NCI-H146 (cell line): ENCODE measurements at places on chromosomes 2 and 18.

DNA sequence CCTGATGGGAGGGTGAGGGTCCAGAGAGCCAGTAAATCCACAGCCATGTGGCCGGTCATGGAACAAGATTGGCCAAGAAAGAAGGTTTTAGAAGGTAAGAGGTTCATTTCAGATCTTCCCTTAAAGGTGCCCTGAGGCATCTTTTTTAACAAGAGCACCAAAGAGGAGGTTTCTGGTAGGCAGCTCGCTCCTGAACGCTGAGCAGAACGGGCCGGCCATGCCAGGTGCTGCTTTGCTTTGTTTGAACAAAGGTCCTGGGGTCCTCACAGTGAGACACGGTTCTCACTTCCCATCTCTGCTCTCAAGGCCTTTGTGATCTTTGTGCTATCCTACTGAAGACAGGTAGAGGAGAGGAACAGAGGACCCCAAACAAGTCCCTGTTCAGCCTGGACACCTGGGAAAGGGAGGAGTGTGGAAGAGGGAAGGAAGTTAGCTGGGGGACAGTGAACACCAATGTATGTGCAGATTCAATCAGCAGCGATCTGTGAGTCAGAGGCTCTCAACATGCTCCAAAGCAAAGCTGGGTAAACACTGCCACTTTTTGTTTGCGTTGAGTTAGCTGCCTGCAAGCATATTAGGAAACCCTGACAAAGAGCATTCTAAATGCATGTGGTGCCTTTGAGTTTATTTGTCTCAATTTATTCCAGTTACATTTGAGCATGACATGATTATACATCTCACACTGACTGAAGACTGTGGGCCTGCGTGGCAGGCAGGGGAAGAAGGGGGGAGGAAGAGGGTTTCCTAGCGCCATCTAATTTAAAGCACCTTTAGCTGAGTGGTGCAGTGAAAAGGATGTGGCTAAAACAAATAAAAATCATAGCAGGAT is 102.4 kb downstream of the ASB1 start:
- DNase-seq = peak; percentile 83

DNA sequence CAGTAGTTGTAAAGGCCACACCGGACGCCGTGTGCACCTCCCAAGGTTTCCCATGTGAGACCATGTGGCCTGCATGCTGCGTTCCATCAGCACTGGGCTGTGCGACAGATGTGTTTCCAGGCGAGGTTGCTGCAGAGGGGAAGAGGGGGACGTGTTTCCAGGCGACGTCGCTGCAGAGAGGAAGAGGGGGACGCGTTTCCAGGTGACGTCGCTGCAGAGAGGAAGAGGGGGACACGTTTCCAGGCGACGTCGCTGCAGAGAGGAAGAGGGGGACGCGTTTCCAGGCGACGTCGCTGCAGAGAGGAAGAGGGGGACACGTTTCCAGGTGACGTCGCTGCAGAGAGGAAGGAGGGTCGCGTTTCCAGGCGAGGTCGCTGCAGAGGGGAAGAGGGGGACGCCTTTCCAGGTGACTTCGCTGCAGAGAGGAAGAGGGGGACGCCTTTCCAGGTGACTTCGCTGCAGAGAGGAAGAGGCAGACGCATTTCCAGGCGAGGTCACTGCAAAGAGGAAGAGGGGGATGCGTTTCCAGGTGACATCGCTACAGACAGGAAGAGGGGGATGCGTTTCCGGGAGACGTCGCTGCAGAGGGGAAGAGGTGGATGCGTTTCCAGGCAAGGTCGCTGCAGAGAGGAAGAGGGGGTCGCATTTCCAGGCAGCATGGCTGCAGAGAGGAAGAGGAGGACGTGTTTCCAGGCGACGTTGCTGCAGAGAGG is 24.5 kb downstream of the NFATC1 start:
- DNase-seq = no peak

DNA sequence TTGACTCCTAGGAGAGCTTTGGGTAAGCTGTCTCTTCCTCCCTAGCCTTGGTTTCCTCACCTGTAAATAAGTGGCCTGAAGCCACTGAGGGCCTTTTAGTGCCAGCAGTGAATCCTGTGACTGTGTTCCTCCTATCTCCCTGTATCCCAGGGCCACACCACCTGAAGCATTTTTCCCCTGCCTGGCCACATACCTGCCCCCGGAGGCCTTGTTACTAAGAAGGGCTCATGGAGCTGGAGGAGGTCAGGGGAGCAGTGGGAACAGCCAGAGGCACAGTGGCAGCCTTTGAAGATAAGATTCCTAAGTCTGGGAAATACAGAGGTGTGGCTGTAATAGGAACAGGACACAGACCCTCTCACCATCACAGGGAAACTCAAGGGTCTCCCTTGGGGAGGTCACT is 162.4 kb downstream of the SMAD7 start:
- DNase-seq = no peak

DNA sequence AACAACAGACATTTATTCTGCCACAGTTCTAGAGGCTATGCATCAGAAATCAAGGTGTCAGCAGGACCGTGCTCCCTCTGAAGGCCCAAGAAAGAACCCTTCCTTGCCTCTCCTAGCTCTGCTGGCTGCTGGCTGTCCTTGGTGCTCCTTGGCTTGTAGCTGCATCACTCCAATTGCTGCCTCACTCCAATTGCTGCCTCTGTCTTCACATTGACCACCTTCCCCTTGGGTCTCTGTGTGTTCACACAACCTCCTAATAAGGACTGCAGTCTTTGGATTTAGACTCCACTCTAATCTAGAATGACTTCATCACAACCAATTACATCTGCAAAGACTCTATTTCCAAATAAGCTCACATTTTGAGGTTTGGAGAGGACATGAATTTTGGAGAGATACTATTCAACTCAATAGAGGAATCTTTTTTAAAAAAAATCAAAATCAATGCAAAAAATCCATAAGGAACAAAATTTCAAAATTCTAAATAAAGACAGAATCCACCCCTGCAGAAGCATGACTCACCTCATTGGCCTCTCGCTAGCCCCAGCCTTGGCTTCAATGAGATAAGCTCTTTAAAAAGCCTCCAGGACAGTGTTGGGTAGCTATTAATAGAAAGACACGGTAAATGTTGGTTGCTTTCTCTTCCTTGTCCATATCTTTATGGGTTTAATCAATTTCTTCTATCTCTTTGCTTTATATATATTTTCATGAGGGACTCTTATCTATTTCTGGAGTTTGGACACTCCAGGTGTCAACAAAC is 267.6 kb upstream of the MGAT5 start:
- peak; percentile 73 for DNase-seq

DNA sequence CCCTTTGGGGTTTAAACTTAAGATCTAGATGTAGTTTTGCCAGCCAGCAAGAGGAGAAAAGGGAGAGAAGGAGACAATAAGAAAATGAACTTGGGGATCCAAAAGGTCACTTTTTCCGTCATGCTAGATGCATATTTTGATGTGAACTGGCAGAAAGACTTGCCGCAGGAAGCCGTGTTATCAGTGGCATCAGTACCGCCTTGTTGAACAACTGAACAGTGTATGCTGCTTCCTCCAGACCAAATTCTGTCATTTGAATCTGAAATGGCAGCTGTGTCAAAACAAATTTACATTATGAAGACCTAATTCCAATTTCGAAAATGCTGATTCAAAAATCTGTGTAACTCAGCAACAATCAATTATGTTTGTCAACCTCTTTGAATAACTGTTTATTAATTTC is 42.1 kb downstream of the TMEM200C start:
- DNase-seq = no peak

DNA sequence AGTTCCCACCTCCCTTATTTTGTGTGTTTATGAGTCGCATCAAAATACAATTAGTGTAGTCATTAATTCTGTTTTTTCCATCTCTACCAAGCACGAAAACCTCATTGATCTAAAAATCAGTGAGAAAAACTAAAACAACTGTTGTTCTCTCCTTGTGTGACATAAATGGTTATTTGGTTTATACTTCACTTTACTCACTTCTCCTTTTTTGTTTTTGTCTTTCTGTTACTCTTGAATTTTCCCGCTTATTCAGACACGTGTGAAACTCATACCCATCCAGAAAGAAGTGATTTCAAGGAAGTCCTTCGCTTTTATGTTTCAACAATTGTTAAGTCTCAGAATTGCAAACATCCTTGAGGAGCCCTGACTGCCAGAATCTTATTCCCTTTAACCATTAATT is 121.6 kb downstream of the EML6 start:
- no peak for DNase-seq

DNA sequence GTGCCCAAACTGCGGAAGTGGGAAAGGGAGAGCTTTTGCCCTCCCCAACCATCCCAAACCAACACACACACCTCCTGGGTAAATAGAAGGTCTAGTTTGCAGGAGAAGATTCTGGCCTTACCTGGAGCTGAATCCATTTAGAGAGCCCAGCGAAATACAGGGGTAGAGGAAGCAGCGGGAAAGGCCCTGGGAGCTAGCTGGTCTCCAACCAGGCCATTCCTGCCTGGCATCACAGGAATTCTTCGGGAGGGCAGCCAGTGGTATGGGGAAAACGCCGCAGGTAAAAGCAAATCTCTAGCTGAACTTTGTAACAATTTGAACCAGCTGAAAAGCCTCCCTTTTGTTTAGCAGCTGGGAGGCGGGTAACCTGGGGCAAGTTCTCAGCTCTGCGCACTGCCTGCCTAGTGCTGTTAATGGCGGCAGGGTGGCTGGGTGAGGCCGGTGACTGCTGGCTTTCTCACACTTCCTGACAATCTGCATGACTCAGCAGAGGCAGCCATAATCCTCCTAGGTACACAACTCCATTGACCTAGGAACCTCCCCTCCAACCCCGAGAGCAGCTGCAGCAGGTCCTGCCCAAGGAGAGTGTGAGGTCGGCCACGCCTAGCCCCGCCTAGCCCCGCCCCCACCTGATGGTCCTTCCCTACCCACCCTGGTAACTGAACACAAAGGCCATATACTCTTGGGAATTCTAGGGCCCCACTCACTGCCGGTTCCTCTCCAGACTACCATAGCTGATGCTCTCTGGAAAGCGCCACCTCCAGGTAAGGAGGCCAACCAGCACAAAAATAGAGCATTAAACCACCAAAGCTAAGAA is 483.8 kb upstream of the REG3G start:
- peak; percentile 94 for DNase-seq

- DNase-seq = peak; percentile 90
Observed at GRCh38 chr2:74834792-74835755, 1.1 kb downstream of the HK2 start.

- DNase-seq = no peak
Observed at GRCh38 chr18:33114749-33115148, 325.8 kb downstream of the CCDC178 start.

GRCh38 chr18:22475426-22476100 is 57.8 kb upstream of the CTAGE1 start:
- no peak for DNase-seq

GRCh38 chr2:46821600-46821999 is 94.0 kb downstream of the MCFD2 start:
- no peak for DNase-seq

DNA sequence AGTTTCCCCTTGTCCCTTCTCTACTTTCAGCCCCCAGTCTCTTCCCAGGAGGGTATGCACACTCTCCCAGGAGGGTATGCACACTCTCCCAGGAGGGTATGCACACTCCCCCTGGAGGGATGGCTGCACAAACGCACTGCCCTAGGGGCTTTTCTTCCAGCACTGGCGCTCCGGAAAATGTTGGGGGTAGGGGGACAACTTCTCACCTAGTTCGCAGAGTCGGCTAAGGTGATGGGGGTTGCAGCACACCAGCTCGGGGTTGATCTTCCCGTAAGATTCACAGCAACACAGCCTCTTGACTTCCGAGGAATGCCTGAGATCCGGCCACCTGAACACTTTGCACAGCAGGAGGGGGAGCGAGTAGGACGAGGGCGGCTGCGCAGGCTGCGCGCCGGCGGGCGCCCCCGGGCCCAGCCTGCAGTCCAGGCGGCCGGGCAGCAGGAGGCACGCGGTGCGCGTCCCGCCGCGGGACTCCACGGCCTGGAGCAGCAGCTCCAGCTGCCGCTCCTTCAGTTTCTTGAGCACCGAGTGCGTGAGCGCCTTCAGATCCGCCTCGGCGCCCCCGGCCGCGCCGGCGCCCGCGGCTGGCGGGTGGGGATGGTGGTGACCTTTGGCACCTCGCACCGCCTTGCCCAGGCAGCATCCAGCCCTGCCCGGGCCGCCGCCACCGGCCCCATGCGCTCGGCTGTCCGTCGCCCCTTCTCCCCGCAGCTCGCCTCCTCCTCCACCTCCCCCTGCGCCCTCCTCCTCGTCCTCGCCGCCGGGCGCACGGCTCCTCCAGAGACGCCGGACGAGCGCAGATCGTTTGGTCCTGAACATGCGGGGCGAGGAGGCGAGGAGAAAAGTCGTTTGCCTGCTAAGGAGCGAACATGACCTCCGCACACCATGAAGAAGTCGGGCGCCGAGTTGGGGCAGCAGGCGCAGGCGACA is 894 bp downstream of the SMAD7 start:
- DNase-seq = peak; percentile 85

- no peak for DNase-seq
Observed at GRCh38 chr2:9299161-9300100, 92.8 kb downstream of the ASAP2 start.

DNA sequence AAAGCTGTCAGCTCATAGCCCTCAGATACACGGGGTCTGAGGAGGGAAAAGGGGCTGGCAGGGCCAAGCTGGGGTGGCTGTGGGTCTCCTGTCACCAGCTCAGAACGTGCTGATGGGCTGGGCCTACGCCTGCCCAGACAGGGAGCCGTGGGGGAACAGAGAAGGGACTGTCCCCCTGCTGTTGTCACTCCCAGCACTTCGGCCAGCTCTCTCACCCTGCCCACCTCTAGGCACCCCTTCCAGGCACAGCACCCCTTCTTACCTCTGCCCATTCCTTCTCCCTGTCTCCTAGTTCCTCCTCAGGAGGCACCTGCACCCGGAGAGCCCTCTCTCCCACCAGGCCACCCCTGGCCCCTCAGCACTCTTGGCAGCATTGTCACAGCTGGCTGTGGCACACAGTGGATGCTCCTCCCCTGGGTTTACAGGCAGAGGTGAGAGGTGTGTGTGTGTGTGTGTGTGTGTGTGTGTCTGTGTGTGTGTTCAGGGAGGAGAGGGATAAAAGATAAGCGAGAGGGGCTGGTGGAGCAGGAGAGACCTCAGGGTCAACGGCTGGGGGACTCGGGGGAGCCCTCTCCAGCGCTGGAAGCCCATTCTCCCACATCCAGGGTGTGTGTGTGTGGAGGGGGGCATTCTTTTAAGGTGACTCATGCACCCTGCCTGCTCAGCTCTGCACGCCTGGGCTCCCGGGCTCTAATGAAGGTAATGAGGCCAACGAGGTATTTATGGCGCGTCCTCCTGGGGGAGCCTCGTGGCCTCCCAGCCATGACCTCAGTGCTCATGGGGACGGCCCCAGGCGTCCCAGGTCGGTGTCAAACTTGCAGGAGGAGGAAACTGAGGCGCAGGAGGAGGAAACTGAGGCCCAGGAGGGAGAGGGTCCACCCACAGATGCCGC is 66.1 kb upstream of the SMAD7 start:
- DNase-seq = no peak

- DNase-seq = no peak
Observed at GRCh38 chr2:28415010-28415409, 22.4 kb downstream of the FOSL2 start.

GRCh38 chr18:74498712-74499627 is 2.8 kb downstream of the CNDP2 start:
- no peak for DNase-seq

DNA sequence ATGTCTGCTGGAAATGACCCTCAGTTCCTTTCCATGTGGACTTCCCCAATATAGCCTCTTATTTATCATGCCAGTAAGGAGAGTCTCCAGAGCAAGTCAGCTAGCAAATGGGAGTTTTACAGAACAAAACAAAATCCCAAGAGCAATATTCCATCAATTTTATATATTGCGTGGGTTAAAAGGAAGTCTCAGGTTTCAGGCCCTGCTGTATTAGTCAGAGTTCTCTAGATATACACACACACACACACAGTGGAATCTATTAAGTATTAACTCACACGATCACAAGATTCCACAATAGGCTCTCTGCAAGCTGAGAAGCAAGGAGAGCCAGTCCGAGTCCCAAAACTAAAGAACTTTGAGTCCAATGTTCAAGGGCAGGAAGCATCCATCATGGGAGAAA is 102.8 kb upstream of the MAP2 start:
- DNase-seq = no peak
